ENCODE measurements at places on chromosomes 6 and 20. TPM values are rescaled to one million over a fixed set of nuclear protein-coding genes. Genes with fewer than 3 reads are reported as not detected.

Gene C6orf163
- 3.1 TPM for total RNA-seq

Gene L3MBTL1
- 8.4 TPM for total RNA-seq

Gene EPHA7
- 0.10 TPM for total RNA-seq

Gene PKIB
- total RNA-seq = 1.00 TPM

Gene ENPP4
- 21.1 TPM for total RNA-seq

Gene GINM1
- 53.5 TPM for total RNA-seq

Gene EPB41L1
- total RNA-seq = 59.7 TPM

Gene BLCAP
- 148 TPM for total RNA-seq

Gene COL11A2
- 0.67 TPM for total RNA-seq

Gene FAXC
- not detected for total RNA-seq

Gene HEY2
- total RNA-seq = 1.3 TPM

Gene KPNA5
- total RNA-seq = 13.5 TPM

Gene VARS1
- total RNA-seq = 62.6 TPM

Gene OPRM1
- not detected for total RNA-seq

Gene CRISP2
- not detected for total RNA-seq

DNA sequence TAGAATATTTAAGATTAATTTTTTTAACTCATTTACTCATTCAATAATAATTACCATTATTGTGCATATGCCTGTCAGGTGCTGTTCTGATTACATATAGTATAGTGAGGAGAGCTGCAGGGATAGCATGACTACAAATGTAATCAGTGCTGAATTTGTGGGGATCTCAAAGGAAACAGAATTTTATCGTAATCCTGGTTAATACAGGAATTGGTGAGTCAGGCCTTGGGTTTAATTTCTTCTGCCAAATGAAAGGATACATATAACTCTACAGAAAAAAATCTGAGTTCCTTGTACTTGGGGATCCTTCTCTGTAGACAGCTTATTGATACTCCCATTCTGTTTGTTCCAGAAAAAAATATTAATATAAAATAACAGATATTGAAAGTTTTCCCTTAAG lies 297.2 kb downstream of the GJA1 start:
- DNase-seq = no peak

DNA sequence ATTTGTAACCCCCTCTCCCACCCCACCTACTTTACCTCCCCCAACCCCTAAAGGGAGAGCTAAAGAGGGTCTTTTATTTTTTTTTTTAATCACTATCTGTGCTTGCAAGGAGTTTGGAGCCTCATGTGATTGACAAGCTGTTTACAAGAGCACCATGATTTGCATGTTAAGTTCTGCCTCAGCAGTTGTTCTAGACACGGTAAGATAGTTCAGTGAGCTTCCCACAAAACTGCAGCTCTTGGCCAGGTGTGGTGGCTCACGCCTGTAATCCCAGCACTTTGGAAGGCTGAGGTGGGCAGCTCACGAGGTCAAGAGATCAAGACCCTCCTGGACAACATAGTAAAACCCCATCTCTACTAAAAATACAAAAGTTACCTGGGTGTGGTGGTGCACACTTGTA lies 5.0 kb upstream of the PXDC1 start:
- no peak for DNase-seq

DNA sequence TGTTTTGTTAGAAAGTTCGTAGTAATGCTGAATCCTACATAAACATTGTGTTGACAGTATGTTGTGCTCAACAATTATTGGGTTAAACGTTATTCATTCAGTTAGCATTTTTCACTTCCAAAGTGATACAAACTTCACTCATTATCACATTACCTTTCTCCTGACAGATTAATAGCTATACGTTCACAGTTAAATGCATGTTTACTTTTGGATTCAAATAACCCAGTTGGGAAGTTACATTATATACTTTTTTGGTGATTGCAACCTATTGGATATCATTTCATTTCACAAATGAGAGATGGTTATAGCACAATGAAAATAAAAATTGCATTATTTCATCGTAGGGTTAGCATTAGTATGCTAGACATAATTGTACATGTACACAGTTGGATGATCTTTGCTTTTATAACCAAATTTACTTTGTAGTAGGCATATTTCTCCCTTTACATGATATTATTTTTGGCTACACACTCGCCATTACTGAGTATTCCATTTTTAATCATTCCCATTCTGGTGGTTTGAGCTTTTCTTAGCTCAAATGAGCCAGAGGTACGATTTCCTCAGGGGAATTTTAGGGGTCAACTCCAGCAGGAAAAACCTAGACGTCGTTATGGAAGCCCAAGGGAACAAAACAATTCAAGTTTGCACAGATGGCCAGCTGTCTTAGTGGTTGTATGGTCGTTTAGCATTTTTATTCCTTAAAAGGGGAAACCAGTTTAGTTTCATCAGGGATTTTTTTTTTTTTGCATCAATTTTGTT lies 2.1 kb upstream of the HIVEP1 start:
- DNase-seq = no peak

GRCh38 chr20:59785669-59785959 lies 147.8 kb downstream of the SYCP2 start:
- no peak for DNase-seq

GRCh38 chr6:85672623-85673022 lies 29.9 kb upstream of the SYNCRIP start:
- DNase-seq = no peak

DNA sequence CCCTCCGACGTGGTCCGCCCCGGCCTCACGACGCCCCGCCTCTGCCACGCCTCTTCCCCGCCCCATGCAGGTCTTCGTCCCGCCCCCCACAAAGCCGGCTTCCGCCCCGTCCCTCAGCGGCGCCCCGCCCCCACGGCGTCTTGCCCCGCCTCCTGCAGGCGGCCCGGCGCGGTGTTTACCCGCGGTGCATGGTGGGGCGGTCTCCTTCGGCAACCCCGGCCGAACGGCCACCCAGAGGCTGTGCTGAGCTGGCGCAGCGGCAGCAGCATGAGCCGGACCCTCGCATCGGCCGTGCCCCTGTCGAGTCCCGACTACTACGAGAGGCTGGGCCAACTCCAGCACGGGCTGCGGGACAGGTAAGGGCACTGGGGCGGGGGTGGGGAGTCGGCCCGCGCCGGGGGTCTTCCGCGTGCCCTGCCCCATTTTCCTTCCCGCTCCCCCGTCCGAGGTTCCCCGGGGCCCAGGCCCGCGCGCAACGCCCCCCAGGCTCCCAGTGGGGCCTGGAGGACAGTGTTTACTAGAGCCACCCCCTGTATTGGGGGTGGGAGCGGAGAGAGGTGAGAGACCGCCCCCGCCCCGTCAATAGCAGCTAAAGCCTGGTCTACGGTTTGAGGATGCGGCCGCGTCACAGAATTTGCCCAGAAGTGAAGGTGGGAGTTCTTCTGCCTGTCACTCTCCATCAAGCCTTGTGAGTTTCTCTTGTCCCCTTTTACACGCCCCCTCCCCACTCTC lies at the start of gene KIZ:
Gene KIZ (plus strand): TSS at position 234 of the 732 bp plus-strand sequence. CDS start 34 bp downstream, at position 268.
- DNase-seq = peak; percentile 99

GRCh38 chr6:125489579-125490285 lies 188.0 kb upstream of the HDDC2 start:
- no peak for DNase-seq

DNA sequence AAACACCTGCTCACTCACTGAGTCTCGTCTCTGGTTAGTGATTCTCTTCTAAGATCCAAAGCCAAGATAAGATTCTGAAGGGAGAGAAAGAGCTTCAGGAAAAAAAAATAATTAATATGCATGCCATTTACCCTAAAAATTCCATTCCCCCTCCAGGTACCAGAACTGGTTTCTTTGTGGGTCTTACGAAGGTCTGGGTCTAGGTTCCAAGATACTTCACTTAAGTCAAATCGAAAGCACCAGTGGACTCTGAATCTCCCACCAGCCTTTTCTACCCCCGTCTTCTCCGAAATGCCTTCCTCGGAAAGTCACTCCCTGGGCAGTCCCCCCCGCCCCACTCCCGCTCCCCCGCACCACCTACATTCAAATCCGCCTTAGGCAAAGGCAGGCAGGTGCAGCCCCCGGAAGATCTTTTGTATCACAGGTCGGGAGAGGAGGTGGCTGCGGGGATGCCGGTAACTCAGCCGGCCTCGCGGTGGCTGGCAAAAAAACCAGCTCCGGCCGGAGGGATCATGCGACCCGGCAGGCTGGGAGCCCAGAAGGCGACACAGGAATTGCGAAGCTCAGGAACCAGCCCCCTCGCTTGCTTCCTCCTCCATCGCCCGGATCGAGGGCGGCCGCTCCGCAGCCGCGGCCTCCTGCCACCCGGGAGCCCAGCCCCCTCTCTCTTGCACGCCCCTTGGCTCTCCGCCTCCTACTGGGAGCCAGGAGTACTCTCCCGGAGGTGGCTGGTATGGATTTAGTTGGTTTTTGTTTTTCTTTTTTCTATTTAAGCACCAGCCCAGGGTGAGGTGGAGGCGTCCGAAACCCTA lies at the start of gene BCL2L1:
Gene BCL2L1 (minus strand): TSS at position 612 of the 812 bp plus-strand sequence. CDS start 650 bp downstream, outside the sequence.
- DNase-seq = peak; percentile 94

DNA sequence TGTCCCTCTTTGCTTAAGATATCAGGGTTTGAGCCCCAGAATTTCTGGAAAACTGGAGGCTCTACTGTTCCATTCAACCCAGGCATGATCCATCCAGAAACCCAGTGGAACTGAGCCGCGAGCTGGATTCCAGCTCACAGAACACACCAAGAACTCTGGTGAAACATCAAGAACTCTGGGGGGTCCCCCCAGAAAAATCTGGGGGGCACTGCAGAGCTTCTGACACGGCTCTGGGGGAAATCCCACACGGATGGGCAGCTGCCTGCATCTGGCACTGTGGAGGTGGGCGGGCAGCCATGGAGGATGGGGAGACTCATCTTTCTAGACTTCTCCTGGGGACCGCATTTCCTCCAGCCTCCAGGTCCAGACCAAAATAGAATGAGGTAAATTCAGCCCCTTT lies 51.0 kb downstream of the BMP7 start:
- no peak for DNase-seq

- no peak for DNase-seq
Observed at GRCh38 chr6:89944826-89945407, 50.6 kb downstream of the GJA10 start.

DNA sequence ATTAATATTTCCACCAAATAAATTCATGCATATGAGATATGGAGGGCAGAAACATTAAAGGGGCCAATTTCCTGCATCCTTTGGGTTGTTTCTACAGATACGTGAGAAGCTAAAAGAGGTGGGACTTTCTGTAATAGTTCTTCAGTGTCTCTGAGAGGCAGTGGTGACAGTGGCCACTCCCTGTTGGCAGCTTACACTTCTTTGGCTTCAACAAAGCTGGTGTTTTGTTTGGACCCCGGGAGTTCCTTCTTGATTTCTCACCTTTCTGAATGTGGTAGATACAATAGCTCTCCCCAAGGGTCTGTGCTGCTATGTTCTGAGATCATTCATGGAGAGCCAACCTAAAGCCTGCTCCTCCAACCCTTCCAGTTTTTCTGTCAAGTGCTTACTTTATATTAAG lies 7.8 kb downstream of the PLCB1 start:
- DNase-seq = no peak

DNA sequence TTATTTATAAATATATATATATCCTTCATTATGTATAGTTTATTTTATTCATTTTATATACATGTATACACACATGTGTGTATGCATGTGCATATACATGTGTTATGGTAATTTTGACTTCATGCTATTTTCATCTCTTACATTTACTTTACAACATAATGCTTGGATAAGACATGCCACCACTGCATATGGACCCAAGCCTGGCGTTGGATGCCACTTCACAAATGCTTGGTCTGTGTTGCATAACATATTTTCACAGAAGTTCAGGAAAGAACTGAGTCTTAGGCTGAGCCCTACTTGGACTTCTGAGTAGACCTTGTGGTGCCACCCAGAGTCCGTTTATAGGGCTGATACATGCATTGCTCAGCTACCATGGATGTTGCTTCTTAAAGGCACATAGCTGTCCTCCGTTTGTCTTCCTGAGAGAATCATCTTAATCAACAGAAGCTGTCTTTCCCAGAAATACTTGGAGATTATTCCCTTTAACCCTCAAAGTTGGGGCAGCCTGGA lies 337.8 kb downstream of the BTBD3 start:
- no peak for DNase-seq

DNA sequence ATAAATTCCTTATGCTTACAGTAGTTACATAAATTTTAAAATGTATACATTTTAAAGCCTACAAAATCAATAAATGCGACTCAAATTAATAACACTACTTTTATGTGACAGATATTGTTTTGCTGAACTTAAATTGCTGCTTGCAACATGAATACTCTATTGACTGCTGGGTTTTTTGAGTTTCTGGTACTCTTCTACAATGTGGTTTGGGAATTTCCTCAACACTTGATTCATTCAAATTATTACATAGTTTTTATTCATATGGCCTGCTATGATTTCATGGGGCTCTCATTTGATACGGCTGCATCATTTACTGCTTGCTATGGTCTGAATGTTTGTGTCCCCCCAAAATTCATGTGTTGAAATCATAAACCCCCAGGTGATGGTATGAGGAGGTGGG lies 2.3 kb upstream of the TXLNB start:
- no peak for DNase-seq

GRCh38 chr20:51910321-51911050 lies 108.2 kb upstream of the SALL4 start:
- DNase-seq = no peak

DNA sequence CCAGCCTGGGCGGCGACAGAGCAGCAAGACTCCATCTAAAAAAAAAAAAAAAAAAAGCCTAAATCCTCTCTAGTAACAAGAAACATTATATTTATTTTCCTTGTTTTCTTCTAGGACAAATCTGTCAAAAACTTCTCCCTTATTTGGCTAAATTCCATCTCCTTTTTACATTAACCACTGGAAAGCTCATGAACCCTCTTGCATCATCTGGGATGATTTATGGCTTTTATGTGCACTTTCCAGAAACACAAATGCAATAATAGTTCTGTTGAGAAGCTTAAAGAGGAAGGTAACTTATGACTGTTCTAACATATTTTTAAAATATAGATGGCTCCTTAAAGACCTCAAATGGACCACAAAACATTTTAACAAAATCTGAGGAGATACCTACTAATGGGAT lies 526.1 kb upstream of the SPTLC3 start:
- no peak for DNase-seq

- DNase-seq = no peak
Observed at GRCh38 chr6:162443101-162443500, 284.5 kb downstream of the PRKN start.

DNA sequence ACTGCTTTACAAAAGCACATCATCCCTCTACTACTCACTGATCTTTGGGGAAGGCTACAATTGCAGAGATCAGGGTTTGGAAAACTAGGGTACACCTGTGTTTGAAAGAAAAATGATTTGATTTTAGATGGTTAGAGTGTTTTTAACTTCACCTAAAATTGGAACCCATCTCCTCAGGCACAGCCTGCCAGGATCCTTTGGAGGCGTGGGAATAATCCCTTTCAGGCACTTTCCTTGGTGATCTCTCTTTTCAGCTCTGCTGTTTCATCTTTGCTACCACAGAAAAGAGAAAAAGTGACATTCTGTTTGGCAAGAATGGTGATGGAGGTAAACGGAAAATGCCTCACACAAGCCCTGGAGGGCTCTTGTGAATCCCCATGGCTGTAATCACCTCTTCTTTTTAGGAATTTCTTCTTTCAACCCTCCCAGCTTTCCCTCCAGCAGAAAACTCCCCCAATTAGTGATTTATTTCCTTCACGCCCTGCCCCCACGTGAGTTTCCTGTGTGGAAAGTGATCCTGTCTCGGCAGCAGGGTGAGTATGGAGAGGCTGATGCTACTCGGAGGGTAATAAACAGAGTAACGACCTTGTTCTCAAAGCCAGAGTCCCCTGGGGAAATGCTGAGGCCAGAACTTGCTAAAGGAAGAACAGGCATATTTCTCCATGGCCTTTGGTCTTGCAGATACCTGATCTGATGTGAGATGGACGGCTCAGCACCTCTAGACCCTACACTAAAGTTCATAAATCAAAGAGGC lies 9.2 kb downstream of the KCNG1 start:
- DNase-seq = no peak

- DNase-seq = no peak
Observed at GRCh38 chr20:378961-379336, 1.6 kb upstream of the TRIB3 start.

GRCh38 chr6:96391776-96392360 lies 129.7 kb upstream of the UFL1 start:
- DNase-seq = no peak

Data from mesenteric fat pad (tissue), 1 donor.